Tibial nerve (tissue), 4 donors: ENCODE measurements at places on chromosomes 7 and 10. TPM values are rescaled to one million over a fixed set of nuclear protein-coding genes. Genes with fewer than 3 reads are reported as not detected.

DNA sequence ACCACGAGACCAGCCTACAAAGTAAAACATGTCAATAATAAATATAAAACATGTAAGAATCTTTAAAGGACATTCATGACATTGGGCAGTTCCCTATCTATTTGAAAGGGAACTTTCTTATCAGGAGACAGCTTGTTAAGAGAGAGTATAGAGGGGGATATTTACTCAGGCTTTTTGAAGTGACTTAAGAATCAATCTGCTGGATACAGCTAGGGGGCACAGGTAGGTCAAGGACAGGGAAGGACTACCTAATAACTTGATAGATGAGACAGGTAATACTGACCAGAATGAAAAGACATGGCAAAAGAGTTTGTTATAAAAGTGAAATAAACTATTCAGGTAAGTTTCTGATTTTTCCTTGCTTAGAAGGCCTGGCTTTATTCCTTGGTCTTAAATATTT lies 21.8 kb upstream of the LRRD1 start:
- no peaks in the 10 kb centered on the region for H3K4me1 ChIP-seq
- DNase-seq: no peak
- H3K36me3 ChIP-seq: no peaks in the 10 kb centered on the region

DNA sequence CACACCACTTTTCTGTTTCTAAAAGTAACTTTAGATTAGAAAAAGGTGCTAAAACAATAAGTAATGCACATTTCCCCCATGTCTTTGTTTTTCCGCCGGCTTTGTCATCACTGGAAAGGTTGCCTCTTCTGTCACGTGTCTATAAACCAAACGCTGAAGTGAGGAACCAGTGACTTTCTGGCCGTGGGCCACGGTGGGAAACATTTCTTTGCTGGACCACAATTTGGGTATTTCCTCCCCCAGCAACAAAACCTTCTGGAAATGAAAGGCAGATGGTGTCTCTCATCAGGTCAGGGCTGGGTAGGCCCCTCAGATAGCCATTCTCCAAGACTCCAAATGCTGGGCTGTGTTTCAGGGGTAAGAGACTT lies 174.5 kb downstream of the SH3PXD2A start:
- H3K27ac ChIP-seq: peak overlapping the region; percentile 97
- H3K4me3 ChIP-seq: no peak overlapping the region
- no peak for DNase-seq
- no peaks in the 10 kb centered on the region for H3K27me3 ChIP-seq
- peaks cover 46% of the 10 kb centered on the region for H3K4me1 ChIP-seq
- no peaks in the 10 kb centered on the region for H3K36me3 ChIP-seq

SCART1 gene
- total RNA-seq: 7.3 TPM

PTPRN2 gene
- total RNA-seq: 8.8 TPM

ABCC2 gene
- total RNA-seq: 23.7 TPM

MRPL32 gene
- 30.2 TPM for total RNA-seq

PROSER2 gene
- total RNA-seq: 79.5 TPM

CNNM1 gene
- 0.20 TPM for total RNA-seq
